ENCODE measurements at places on chromosomes 11 and 22.

DNA sequence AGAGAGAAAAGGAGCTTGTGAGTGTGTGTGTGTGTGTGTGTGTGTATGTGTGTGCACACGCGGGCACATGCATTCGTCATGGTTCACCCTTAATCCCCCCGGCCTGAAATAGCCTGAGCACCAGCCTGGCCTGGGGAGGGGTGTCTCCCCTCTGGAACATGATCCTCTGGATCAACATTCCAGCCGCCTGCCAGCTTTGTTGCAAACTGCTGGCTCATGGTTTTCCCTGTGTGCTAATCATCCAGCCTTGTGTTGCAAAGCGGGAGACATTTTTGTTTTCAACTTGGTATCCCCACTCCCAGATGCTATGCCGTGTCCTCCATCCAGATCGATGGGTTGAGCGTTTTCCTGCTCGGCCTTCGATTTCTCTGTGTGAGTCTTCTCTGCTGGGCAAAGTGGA lies 94.3 kb downstream of the FEZ1 start:
- DNase-seq, result no peak

- DNase-seq, result no peak
Measured at GRCh38 chr11:58654908-58655296, 32.4 kb downstream of the CNTF start.

- DNase-seq, result no peak
Measured at GRCh38 chr11:126095745-126096144, 33.1 kb upstream of the CDON start.

GRCh38 chr11:132030896-132031295 lies 660.5 kb downstream of the NTM start:
- DNase-seq, result no peak

GRCh38 chr11:44736791-44737190 lies 10.0 kb downstream of the TSPAN18 start:
- DNase-seq, result no peak

DNA sequence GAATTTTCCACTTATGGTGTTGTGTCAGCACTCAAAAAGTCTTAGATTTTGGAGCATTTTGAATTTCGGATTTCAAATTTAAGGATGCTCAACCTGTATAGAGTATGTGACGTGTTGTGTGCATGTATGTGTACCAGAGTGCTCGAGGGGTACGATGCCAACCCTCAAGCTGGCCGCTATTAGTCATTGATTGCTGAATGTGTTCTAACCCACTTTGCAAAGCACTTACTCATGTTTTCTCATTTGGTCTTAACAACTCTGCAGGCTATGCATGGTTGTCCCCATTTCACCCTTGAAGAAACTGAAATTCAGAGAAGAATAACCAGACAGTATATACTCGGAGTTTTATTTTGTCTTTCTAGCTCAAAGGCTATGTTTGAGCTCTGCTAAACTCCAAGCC lies 196.4 kb upstream of the TENM4 start:
- DNase-seq, result no peak

DNA sequence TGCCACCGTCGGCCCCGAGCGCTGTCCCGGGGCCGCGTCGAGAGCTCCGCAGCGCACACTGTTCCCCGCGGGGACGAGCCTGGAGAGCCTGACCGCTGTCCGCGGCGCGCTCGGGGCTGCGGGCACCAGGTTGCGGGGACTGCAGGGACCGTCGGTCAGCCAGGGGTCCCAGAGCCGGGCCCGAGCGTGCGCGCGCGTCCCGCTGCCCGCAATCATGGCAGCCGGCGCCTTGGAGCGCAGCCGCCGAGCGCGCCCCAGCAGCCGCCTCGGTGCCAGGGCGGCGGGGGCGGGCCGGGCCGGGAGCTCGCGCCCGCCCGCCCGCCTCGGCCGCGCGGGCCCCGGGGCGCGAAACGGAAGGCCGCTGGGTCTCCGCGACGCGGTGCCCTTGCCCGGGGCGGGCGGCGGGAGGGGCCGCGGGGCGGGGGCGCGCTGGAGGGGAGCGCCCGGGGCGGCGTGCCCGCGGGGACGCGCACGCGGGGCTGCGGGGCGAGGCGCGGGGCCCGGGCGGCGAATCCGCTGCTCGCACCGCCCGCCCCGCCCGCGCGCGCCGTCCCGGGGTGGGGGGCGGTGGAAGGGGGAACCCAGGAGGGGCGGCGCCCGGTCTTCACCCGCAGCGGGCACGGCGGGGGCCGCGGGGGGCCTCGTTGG lies 79.4 kb upstream of the PPARA start:
- DNase-seq, result peak; percentile 71

DNA sequence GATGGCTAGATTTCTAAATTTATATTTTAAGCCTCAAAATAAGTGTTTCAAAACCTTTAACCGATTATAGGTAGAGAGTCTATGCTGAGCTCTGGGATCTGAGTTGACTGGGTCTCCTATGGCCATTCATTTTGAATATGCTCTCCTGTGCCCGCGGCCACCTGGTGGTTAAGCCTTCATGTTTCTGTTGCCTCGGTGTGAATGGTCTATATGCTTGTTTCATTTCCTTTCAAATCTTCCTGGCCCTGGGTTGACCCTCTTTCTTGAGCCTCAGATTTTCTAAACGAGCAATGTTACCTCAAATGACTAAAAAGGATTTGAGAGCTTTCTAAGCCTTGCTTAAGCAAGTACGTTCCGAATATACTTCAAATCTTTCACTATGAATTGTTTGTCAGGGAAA lies 789.4 kb upstream of the KIRREL3 start:
- peak; percentile 70 for DNase-seq

DNA sequence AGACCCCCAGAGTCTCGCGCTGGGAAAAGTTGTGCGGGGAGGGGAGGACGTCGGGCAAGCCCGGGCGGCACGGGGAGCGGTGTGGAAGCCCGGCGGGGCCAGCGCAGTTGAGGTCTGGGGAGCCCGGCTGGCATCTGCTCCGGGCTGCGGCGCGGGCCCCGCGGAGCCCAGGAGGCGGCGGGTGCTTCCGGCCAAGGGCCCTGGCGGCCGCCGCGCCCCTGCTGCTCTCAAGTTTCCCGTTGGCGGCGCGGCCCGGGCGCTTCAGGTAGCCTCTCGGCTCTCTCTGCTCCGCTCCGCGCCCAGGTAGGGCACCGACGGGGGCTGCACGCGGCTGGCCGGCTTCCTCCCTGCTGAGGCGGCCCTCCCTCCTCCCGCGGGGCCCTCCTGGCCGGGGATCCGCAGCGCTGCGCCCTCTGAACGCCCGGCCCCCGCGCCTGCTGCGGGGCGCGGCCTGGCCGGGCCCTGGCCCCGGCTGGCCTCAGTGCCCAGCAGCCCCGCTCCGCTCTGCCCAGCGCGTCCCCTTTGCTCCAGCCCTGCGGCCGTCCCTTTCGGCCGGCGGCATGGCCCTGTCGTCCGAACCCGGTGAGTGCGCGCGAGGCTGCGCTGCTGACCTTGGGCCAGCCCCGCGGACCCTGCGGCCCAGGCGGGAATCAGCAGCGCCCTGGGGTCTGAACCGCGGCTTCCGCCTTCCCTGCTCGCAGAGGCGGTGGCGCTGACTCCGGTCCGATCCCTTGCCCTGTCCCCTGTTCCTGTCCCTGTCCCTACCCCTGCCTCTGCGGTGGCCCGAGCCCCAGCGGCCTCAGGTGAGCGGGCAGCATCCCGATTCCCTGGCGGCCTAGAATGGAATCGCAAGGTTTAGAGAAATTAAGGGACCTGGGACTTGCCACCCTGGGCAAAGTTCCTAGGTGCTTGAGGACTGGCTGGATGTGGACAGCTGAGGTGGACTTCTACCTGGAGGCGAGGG lies 4.3 kb upstream of the AMPD3 start:
- DNase-seq, result peak; percentile 78

- no peak for DNase-seq
Measured at GRCh38 chr11:122756417-122756816, 81.9 kb upstream of the CRTAM start.

- no peak for DNase-seq
Measured at GRCh38 chr22:23657727-23658126, 25.6 kb upstream of the DRICH1 start.

DNA sequence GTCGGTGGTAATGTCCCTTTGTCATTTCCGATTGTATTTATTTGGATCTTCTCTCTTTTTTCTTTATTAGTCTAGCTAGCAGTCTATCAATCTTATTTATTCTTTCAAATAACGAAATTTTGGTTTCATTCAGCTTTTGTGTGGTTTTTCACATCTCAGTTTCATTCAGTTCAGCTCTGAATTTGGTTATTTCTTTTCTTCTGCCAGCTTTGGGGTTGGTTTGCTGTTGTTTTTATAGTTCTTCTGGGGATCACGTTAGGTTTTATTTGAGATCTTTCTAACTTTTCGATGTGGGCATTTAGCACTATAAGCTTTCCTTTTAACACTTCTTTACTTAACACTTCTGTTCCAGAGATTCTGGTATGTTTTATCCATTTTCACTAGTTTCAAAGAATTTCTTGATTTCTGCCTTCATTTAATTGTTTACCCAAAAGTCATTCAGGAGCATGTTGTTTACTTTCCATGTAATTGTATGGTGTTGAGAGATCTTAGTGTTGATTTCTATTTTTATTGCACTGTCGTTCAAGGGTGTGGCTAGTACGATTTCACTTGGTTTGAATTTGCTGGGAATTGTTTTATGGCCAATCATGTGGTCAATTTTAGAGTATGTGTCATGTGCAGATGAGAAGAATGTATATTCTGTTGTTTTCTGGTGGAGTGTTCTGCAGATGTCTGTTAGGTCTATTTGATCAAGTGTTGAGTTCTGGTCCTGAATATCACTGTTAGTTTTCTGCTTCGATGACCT lies 7.7 kb upstream of the SCGB1D1 start:
- DNase-seq, result peak; percentile 11

DNA sequence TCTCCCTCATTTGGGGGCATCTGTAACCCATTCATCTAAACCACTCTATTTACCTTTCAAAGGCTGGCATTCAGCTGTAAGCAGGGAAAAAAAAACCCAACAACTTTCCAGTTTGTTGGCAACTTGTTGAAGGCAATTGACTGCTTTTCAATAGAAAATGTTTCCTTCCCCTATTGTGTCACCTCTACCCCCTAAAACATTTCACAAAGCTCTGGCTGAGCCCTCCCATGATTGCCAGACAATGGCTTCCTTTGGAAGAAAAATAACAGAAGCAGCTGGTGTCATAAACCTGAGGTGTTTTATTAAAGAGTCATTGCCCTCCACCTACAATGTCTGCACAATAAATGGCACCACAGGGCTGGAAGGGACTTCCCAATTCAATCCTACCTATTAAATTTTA lies 22.1 kb upstream of the PSMA1 start:
- DNase-seq, result peak; percentile 75

DNA sequence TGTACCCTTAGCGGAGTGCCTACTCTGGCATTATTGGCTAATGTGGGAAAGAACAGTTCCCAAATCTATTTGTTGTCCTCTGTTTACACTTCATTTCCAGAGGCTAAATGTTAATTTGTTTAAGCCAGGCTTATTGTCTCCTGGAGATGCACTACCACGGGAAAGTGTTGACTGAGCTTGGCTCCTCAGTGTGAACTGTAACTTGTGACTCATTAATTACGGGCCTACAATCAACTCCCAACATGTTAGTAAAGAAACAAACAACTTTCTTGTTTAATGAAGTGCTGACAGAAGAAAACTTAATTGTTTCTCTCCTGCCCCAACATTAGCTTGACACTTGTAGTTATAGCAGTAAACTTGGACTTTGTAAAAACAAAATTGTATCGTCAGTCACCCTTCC lies 130.4 kb downstream of the ATXN10 start:
- no peak for DNase-seq

GRCh38 chr22:49080631-49081030 lies 747.0 kb downstream of the BRD1 start:
- DNase-seq, result no peak

- DNase-seq, result peak; percentile 49
Measured at GRCh38 chr22:36211237-36211861, 9.7 kb upstream of the APOL4 start.

DNA sequence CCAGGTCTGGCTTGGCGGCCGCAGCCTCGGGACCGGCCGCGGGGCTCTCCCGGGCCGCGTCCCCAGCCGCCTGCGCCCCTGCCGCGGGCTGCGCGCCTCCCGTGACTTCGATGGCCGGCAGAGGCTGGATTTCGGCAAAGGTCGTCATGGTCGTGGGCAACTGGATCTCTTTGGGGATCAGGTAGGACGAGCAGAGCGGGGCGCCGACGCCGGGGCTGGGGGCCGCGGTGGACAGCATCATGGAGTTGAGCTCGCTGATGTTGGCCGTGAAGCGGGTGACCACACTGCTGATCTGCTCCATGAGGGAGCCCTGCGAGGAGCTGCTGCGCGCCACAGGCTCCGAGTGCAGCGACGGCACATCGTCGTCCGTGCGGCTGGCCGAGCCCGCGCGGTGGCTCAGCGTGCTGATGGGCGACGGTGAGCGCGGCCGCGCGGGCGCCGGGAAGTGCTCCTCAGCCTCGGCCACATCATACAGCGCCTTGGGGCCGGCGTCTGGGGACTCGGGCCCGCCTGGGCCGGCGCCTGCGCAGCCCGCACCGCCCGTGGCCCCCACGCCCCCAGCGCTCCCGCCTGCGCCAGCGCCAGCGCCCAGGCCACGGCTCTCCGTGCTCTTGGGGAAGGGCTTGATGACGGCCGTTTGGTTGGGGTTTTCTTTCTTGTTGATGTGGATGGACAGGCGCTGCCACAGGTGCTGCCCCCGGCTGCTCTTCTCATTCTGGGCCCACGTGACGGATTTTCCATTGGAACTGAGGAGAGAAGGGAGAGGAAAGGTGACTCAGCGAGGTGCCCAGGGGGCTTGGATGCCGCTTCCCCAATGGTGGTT lies 171.4 kb upstream of the CTSC start:
- peak; percentile 79 for DNase-seq

DNA sequence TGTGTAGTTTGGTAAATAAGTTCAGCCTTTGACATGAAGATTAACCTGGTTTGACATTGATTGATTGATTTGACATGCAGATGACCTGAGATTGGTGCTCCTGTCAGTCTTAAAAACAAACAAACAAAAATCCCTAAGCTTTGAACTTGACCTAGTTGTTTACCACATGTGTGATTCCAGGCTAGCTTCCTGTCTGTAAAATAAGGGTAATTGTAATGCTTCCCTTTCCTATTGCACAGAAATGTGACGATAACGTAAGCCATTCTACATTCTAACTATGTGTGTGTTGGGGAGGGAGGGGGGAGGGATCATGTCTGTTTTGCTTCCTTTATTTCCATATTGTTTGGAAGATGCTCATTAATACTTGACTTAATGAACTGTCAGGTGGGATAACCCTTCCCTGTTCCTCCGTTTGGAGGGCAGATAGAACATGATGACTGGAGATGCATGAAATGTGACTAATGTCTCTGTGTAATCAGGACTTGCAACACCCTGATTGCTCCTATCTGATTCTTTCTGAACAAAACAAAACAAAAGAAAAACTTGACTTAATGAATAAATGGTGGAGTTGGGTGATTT lies 106.1 kb upstream of the CLMP start:
- DNase-seq, result no peak

GRCh38 chr11:68442433-68442832 lies 18.1 kb upstream of the PPP6R3 start:
- no peak for DNase-seq
